ENCODE measurements at places on chromosomes 5 and 9.

DNA sequence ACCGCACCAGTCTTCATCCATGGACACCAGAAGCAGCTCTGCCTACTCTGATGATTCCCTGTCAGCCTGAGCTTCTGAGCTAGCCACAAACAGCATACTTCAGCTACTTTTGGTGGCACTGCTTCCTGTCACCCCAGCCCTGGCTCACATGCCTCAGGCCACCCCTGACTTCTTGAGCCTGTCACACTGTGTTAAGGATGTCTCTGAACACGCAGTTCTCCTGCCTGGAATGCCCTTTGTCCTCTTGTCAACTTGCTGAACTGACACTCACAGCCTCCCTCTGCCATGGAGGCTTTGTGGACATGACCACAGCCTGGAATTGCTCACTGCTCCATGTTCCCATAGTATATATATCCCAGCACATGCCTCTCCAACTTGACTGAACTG is 7.2 kb downstream of the MACROH2A1 start:
- DNase-seq: no peak

DNA sequence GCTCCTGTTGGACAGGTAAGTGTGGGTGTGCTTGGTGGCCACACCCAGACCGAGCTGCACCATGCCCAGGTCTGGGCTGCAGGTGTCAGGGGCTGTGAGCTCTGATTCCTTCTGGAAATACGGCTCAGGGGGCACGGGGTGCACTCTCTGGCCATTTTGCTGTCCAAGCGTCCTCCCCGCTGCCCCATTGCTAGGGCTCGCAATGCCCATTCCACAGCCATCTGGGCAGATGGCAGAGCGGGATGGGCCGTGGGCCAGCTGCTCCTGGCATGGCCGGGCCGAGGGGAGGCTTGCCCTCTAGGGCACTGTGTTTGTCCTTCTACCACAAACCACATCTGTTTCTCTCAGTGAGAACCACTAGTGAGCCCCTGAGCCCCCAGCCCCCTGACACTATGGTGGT is 67.9 kb upstream of the RXRA start:
- DNase-seq: no peak

- no peak for DNase-seq
These were observed 15.6 kb downstream of the NIM1K start for GRCh38 chr5:43207601-43208000.

GRCh38 chr5:135073761-135074345 is 39.8 kb upstream of the PITX1 start:
- DNase-seq: no peak

- no peak for DNase-seq
These were observed 20.3 kb downstream of the NEK6 start for GRCh38 chr9:124278054-124278540.

DNA sequence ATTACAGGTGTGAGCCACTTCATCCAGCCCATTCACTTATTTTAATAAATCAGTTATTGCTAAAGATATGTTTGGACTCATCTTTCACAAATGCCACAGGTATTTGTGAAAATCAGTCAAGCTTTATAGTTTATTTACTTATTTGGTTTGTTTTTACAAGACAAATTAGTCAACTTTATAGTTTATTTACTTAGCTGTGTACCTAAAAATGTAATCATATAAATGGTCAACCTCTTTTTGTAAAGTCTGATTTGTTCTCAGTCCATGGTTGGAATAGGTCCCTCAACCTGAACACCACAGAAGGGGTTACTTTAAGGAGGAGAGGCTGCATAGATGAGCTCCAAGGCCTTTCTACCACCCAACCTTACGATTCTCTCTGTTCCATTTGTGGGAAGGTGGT is 80.2 kb downstream of the GNAQ start:
- DNase-seq: no peak

DNA sequence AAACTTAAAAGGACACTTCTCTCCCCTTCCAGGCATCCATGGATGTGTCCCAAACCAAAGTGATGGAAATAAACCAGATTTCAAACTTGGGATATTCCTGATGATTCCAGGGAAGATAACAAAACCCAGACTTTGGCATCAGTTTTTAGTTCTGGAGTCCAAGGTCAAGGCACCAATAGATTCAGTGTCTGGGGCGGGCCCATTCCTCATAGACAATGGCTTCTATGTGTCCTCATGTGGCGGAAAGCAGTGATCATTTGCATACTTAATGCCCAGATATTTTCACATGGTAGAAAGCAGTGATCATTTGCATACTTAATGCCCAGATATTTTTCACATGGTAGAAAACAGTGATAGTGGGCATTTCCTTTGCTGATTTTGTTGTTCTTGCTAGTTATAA is 151.4 kb upstream of the DAP start:
- no peak for DNase-seq

DNA sequence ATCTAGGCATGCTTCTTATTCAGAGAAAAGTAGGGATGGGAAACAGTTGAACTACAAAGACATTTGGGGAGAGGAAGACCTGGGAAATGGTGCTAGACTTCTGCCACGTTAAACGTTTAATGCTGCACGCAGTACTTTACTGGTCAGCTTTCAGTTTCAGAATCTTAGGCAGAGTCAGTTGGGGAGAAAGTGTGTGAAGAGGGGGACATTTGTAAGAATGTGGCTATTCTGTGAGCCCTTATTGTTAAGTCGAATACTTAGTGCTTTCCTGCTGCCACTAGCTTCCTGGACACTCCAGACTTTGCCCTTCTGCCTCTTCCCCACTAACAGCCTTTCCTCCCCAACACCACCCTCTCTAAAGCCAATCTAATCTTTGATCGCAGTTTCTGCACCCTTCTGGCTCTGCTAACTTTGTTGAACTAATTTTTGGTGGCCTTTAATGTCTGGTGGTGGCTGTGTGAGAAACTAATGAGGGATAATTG is 6.1 kb downstream of the CYSTM1 start:
- DNase-seq: no peak

DNA sequence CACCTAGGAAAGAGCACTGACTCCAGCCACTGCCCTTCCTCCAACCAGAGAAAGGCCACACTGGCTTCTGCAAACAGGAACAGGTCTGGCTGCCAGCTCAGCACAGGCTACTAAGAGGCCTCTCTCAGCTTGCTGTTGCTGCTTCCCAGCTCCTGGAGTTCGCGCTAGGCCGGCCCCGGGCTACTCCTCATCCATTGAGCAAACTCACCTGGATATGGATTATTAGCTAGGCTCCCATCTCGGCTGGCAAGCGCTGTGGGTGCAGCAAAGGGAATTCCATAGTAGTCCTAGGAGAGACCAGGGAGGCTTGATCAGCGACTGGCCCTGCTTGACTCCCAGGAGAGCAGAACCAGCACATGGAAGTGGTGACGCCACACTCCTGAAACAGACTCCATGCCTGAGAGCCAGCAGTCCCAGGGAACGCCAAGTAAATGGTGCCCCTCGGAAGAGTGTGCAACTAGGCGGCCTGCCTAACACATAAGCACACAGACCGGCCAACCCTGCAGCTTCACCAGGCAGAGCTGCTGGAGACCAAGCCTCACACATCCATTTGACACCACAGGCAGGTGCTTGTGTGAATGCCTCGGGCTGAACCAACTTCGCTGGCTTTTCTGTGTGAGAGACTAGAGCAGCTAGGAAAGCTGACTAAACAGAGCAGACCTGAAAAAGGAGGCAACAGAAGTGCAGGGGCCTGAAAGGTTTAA is 107.2 kb downstream of the UBE2R2 start:
- no peak for DNase-seq

DNA sequence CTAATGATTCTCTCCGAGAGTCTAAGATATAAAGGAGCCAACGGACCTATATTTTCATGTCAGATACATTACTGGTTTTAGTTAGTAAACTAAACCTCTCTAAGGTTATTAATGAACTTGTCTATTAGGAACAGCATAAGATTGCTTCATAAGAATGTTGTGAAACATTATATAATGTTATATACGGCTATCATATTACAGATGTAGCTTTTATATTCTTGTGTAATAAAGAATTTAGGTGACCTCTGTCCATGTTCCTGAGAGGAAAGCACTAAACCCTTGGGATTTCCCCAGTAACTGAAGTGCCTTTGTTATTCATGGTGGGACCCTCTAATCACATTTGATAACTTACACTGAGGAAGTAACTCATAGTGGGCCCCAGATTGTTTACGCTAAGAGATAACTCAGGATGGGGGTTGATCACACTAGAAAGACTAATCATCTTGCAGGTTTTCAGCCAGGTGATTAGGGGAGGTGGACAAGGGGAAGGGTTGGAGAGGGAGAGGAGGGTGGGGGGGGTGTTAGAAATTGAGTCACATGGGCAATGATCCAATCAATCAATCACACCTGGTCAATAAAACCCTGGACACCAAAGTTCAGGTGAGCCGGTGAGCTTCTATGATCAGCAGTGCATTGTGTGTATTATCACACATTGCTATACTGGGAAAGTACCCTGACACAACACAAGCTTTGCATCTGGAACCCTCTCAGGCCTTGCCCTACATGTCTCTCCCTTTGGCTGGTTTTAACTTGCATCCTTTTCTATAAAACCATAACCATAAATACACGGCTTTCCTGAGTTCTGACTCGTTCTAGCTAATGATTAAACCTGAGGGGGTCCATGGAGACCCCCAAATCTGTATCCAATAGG is 25.8 kb downstream of the ECPAS start:
- DNase-seq: no peak

GRCh38 chr5:1901061-1901460 is 18.3 kb upstream of the IRX4 start:
- no peak for DNase-seq

DNA sequence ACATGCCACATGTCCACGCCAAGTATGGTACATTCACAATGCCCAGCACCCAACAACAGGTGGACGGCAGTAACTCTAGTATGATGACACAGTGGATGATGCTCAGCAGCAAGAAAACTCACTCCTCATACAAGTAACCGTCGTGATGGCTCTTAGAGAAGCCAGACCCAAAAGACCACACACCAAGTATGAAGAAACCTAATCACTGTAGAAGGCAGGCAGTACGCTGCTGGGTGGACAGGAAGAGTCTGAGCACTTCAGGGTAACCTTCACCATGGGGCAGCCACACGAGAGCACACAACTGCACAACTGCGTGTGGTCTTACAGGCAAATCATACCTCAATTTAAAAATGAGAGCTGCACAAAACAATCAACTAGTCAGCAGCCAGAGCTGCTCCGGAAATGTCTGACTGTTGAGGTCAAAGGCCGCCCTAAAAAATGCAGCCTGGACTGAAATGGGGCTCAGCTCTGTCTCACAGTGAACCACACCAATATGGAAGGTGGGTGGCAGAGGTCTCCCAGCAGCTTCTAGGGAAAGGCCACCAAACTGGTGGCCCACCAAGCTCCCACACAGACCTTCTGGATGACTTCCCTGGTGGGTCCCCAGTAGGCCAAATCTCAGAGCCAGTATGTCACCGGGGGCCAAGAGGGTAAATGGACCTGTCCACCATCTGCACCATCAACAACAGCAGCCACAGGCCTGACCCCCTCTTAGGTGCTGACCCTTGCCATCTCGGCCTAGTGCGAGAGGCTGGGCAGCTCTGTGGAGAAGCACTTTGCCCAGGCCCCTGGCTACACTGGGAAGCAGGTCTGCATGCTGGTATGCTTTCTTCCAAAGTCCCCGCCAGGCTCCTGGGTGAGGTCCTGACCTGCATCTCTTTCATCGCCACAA is 17.8 kb downstream of the BICD2 start:
- peak; percentile 24 for DNase-seq

DNA sequence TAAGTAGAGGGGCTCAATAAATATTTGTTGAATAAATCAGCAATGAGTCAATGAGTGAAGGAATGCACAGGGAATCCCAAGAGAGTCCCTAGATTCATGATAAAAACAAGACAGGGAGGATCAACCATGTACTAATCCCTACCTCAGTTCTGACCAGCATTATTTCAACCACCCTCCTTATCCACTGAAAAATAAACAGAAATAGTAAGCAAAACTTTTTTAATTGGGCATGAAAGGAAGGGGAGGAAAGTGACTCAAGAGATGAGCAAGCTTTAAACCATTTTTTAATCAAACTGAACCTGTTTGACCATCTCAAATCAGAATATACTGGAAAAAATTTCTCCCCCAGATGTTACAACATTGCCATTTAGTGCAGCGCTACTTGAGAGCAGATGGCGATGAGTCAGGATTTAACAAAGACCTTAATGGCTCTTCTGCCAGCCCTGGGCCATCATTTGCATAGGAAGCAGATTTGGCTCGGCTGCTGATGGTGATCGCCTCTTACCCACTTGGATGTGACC is 194.8 kb upstream of the SLC30A5 start:
- DNase-seq: peak; percentile 68

DNA sequence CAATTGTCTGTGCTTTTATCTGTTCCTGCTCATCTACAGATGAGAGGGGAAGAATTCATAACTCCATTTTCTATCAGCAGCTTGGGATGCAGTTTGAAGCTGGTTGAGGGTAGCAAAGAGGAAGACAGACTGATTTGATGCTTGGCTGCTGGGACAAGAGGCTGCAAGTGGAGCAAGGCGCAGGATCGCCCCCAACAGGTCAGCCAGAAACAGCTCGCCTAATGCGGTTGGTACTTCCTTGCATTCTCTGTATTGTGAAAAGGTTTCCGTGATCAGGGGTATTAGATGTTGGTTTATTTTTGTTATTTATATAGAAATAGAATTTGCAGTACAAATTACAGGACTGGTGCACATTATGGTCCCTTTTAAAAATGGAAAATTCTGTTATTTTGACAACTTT is 40.6 kb downstream of the ZNF883 start:
- DNase-seq: no peak

DNA sequence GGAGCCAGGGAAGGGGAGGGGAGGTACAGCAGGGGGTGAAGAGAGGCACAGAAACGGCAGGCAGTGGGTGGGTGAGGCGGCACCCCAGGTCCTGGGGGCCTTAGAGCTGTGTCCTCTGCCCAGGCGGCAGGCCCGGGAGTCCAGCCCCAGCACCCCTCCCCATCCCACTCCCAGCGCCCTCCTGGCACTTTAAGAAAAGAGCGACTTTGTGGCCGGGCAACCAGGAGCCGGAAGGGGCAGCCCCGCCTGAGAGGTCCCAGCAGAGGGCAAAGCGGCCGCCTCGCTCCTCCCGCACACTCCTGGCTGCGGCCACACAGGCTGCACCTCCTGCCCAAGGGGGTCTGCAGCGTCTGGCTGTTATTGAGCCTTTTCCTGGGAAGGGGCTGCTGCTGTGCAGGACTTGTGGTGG is 42.6 kb downstream of the NACC2 start:
- DNase-seq: peak; percentile 23

GRCh38 chr9:136862849-136863622 is 3.1 kb downstream of the EDF1 start:
- DNase-seq: no peak

DNA sequence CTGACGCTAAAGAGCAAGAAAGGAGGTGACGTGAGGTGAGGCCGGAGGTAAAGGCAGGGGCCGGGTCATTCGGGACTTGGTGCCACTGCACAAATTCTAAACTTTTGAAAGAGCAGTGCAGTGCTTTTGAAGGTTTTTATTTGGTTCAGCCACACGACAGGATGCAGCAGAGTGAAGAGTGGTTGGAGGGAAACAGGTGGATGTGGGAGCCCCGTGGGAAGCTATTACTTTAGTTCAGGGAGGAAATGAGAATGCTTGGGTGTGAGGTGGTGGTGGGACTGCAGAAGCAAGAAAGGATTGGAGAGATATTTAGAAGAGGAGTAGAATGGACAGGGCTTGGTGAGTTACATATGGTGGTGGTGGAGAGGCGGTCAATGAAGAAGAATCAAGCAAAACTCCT is 64.7 kb upstream of the ITGA2 start:
- DNase-seq: no peak

GRCh38 chr9:120710110-120710981 is 3.9 kb downstream of the MEGF9 start:
- DNase-seq: no peak

GRCh38 chr5:171275841-171276544 is 33.1 kb upstream of the TLX3 start:
- no peak for DNase-seq

- DNase-seq: no peak
These were observed 16.2 kb downstream of the LHX6 start for GRCh38 chr9:122212473-122213004.

- DNase-seq: no peak
These were observed 7.8 kb downstream of the AIF1L start for GRCh38 chr9:131104016-131104740.

Measured in HS-27A (cell line).